Fibroblast of lung (primary cell): ENCODE measurements at places on chromosomes 12 and 14.
A peak's percentile ranks its signal among the peaks of the same experiment; 100 is the strongest.

DNA sequence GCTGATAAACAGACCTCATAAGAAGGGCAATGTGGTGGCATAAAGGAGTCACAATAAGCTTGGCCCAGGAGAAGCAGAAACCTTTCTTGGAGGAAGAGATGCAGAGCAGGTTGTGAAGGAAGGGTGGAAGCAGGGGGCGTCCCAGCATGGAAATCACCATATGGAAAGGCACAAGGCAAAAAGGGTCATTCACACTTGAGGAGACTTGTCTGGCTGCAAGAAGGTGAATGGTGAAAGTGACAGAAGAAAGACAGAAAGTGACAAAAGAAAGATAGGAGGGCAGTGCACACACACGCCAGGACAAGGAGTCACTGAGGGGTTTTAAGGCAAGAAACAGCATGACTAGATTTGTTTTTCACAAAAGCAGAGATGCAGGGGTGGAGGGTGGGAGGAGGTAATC is 38.3 kb downstream of the GALNT4 start:
- no peak for DNase-seq

DNA sequence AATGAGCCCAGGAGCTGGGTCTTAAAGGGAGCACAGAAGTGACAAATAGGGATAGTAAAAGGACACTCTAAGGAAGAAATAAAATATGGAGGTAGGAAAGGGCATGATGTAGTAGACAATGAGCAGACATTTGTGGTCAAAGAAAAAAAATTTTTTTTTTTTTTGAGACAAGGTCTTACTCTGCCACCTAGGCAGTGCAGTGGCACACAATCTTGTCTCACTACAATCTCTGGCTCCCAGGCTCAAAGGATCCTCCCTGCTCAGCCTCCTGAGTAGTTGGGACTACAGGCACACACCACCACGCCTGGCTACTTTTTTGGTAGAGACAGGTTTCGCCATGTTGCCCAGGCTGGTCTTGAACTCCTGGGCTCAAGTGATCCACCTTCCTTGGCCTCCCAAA is 8.5 kb downstream of the FKBP3 start:
- DNase-seq: peak; percentile 14

DNA sequence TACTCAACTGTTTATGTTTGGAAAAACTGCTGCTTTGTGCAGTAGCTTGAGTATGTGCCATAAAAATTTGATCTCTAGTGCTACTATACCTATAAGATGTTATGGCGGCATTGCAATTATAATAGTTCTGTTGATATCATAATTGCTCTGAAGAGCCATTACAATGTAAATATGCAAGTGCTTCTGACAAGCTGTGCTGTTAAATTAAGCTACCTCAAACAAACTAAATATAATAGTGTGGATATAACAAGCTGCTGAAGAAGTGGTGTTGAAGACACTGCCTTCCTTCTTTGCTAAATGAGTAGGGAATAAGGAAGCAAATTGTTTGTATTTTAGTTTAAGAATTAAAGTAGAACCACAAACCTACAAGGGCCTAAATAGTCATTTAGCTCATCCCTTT is 301.0 kb upstream of the MIS18BP1 start:
- DNase-seq: no peak

DNA sequence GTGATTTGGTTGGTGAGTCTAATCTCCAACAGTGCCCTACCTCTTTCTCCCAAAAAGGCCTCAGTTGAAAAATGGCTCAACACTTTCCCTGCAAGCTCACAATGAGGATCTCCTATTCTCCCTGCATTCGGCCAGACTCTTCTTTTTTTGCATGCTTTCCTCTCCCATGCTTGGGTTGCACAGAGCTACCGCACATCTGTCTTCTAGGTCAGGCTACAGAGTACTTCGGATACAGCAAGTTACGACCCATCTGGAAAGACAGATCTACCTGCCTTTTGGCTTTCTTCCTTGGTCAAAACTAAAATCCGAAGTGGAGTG is 305 bp upstream of the SLC16A7 start:
- DNase-seq: no peak

DNA sequence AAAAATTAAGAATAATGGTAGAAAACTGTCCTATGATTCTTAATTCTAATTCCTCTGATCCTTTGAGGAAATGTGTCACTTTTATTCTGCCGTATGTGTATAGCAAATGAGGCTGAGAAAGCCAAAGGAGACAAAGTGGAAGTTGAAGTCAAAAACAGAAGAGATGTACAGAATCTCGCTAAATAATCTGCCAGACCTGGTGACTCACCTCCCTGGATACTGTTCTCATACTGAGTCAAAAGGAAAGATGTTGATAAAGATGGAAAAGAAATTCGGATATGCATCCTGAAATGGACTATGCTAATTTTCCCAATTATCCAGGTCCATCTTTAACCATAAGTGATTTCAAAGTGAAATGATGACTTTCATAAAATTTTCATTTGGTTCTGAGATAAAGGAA is 92.5 kb downstream of the DUSP6 start:
- no peak for DNase-seq
